Activated T-helper 9 cell treated with anti-CD3 and anti-CD28 coated beads, Interleukin-2, amount 50 U/mL, for 16 hours (primary cell): ENCODE measurements at places on chromosomes 2 and 18.

- DNase-seq: no peak
These were observed 747.9 kb downstream of the SOCS6 start for GRCh38 chr18:71036783-71037182.

- DNase-seq: no peak
These were observed 148.0 kb downstream of the HDAC4 start for GRCh38 chr2:239252801-239253200.

DNA sequence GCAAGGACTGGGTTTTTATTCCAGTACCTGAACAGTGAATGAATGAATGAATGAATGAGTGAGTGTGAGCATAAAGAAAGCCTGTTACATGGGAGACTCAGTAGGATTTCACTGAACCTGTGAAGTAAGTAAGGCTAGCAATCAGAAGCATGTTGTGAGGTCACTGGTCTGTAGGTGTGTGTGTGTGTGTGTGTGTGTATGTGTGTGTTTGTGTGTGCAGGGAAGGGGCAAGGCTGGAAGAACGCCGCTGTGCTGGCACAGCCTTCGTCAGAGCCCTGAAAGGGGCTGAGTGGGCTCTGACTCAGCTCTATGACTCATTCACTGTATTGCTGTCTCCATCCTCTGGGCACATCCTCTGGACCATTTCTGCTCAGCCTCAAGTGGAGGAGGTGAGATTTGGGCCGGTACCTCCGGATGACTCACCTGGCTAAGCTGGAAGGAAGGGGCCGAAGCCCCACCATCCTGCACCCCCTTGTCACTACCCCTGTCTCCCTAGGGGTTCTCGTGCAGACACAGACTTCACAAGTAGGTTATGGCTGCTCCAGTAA is 51.4 kb upstream of the MRPL33 start:
- DNase-seq: peak; percentile 42

DNA sequence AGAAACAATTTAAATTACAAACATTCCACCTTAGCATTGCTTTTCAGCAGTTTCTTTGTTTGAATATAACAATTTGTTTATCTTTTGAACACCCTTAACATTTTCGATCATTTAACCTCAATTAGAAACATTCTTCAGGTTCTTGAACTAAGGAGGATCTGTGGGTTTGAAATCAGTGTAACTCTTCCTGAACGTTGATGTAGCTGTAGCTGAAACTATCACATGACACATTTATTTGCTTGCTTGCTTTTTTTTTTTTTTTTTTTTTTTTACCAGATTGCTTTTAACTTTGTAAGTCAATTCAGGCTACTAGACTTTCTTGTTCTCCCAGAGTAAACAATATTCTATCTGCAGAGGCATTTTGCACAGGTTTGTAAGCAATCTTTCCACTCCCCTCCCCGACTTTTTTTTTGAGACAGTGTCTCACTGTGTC is 47.6 kb downstream of the GPD2 start:
- DNase-seq: no peak

- DNase-seq: no peak
These were observed 268.6 kb downstream of the EIPR1 start for GRCh38 chr2:3108710-3109702.

DNA sequence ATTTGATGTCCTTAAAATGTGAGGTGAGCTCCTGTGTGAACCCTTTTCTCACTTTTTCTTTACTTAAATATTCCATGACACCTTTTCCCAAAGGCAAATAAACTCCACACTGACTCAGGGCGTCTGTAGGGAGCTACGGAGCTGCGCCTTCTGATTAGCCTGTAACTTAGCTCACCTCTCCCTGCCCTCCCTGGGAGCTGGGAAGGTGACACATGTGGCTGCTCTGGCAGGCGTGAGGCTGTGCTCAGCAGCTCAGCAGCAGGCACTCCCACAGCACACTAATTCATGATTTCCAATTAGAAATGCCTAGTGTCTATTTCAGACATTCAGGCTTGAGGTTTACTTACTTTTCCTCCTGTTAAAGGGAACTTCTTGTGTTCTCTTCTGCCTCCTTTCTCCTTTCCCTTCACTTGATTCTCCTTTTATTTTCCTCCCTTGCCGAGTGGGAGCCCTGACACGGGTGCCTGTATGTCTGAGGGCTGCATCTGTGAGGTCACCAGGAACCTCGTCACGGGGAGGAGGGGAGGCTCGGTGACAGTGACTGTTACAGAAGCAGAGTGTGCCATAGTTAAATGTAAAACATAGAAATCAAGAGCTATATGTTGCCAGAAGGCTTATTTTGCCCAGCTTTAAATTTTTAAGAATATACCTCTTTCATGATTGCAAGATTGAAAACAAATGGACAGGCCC is 437.1 kb downstream of the DCDC2C start:
- DNase-seq: no peak

GRCh38 chr2:54386585-54386984 is 69.5 kb upstream of the SPTBN1 start:
- DNase-seq: no peak

GRCh38 chr2:234189230-234189629 is 138.7 kb downstream of the SPP2 start:
- no peak for DNase-seq

DNA sequence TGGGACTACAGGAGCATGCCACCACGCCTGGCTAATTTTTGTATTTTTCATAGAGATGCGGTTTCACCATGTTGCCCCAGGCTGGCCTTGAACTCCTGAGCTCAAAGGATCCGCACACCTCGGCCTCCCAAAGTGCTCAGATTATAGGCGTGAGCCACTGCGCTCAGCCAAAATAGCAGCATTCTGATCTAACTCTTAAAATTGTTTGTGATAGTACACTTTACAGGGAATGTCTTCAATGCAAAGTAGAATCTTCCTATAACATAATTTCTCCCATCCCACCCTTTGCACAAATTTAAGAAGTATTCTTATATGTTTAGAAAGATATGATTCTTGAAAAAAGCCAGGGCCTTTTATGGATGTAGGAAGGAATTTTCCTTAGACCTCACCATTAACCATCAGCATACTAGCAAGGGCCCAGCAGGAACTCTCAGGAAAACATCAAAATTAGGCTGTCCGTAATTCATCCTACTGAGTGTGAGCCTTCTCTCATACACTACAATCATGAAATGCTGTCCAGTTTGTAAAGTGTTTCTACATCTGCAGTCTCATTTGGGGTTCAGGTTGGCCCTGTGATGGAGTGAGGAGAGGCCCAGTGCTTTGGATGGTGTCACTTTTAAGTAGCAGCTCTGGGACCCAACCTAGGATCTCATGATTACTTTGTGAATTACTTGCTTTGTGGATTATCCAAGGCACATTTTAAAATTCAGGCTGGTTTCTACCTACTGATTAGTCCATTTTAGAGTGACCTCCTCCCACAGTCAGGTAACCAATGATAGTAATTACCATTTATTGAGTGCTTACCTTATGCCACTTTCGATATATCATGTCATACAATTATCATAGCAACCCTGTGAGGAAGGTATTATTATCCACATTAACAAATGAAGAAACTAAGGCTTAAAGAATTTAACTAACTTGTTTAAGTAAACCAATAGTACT is 37.5 kb upstream of the DLX1 start:
- no peak for DNase-seq

DNA sequence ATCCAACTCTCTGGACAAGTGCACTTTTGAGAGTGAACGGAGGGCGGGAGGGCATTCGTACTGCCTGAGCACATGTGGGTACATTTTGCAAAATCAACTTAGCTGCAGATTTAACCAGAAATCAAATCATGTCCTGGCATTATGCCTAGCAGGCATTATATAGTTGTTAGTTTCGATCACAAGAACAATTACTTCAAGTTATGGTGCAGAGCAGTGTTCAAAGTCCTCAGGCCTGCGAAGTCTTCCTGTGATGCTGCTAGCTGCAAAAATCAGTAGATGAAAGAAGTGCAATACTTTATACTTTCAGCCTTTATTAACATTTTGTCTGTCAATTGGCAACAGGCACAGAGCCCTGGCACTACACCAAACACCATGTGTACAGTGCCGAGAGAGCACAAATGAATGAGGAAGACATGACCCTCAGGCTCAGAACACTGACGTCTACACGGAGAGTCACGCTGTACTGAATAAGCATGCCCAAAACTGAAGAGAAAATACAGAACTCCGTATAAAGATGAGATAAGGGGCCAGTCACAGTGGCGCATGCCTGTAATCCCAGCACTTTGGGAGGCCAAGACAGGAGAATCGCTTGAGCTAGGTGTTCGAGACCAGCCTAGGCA is 92.1 kb upstream of the CREB1 start:
- DNase-seq: no peak

GRCh38 chr2:29295845-29296244 is 180.6 kb downstream of the CLIP4 start:
- no peak for DNase-seq

GRCh38 chr2:207073801-207074678 is 91.7 kb downstream of the KLF7 start:
- DNase-seq: peak; percentile 2

- no peak for DNase-seq
These were observed 59.8 kb downstream of the GYPC start for GRCh38 chr2:126715576-126716406.

GRCh38 chr2:3433776-3434400 is 54.4 kb downstream of the TRAPPC12 start:
- no peak for DNase-seq

DNA sequence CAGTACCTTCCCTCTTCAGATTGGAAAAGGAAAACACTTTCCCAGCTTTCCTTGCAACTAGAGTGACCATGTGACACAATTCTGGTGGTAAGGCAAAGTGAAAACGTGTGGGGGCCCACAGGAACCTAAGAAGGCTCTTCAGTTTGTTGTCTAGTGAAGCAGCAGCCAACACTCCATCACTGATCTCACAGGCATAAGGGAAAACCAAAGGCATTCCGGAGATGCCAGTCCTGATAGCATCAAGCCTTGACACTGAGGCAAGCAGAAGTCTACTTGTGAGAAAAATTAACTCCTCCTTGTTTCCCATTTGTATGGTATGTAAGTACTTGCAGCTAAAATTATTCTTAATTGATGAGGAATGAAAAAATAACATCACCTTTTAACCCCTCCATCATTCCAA is 88.3 kb downstream of the ETAA1 start:
- no peak for DNase-seq

DNA sequence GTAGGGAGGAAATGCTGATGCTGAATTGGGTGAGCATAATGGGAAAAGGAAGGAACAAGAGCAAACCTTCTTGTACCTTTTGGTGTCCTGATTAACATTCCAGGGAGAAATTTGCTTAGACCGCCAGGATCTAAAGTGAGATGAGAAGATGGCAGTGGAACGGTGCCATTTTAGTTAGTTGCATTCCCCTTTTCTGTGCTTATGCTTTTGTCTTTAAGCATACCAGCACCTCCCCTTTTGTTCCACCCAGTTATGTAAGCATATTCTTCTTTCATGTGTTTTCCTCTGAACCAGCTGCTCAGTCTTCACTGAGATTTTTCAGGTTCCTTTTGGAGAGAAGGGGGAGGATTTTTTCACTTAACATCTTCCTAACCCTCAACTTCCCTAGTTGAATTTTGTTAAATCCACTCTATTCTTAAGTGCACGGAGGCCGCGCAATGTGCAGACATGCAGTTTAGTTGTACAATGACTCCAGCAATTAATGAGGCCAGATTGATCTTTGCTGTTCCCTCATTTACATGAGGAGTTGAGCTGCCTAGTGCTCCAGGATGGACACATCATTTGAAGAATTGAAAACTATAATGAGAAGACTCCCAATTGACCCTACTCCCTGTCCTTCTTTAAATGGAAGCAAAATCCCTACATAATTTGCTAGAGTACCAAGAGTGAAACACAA is 73.9 kb downstream of the MAP4K4 start:
- no peak for DNase-seq

DNA sequence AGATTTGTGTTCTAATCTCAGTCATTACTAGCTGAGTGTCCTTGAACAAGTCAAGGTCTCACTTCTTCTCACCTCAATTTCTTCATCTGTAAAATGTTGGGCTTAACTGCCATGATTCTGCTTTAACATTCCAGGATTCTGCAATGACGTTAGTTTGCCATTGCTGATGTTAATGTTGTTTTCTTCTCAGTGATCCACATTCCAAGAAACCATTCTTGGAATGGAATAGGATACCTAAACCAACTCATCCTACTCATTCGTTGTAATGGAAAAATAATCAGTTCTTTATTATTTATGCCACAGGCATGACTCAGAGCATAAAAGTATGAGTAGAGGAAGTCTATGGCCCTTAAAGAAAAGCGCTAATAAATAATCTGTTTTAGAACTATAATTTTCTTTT is 140.2 kb upstream of the ETAA1 start:
- no peak for DNase-seq

DNA sequence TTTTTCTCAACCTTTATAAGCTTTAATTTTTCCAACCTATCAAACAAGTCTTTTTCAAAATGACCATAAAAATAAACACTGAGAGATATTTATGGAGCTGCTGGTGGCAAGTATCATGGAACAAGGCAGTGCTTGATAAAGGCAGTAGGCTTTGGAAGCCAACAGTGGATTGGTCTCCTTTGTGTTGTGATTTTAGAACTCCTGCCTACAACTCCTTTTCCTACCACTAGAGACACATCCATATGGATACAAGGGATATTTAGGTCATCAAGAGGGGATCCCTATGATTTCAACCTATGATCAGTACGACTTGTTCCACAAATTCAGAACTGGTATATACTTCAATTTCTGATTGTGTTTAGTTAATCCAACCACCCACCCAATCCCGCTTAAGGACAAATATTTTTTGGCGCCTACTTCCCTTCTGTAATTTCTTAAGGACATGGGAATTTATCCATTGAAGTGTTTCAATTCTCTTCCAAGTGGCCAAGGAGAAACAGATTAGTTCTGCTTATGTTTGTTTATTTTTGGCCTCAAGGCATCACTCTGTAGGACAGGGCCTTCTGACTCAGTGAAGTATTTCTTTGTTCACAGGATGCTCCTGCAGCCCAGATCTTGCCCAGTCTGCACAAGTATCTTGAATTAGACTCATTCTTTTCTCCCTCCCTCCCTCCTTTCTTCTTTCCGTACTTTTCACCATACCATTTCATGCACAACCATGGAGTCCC is 2119.6 kb upstream of the PIK3C3 start:
- DNase-seq: no peak

DNA sequence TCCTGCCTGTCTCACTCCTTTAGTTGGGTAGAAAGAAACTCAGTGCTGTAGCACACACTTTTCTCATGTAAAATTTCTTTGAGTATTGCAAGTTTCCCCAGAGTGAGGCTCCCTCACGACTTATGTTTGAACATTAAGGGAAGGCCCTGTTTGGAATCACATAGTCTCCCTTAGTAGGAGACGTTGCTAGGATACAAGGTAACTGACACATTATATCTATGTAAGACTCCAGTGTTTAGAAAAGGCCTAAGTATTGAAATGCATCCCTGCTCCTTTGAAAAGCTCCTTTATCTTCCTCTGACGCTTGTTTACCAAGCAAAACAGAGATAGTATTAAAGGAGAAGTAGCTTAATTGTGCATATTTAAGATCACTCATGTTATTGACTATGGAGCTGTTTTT is 248.2 kb downstream of the PHLPP1 start:
- no peak for DNase-seq
